ENCODE measurements at places on chromosomes 6 and 20.

DNA sequence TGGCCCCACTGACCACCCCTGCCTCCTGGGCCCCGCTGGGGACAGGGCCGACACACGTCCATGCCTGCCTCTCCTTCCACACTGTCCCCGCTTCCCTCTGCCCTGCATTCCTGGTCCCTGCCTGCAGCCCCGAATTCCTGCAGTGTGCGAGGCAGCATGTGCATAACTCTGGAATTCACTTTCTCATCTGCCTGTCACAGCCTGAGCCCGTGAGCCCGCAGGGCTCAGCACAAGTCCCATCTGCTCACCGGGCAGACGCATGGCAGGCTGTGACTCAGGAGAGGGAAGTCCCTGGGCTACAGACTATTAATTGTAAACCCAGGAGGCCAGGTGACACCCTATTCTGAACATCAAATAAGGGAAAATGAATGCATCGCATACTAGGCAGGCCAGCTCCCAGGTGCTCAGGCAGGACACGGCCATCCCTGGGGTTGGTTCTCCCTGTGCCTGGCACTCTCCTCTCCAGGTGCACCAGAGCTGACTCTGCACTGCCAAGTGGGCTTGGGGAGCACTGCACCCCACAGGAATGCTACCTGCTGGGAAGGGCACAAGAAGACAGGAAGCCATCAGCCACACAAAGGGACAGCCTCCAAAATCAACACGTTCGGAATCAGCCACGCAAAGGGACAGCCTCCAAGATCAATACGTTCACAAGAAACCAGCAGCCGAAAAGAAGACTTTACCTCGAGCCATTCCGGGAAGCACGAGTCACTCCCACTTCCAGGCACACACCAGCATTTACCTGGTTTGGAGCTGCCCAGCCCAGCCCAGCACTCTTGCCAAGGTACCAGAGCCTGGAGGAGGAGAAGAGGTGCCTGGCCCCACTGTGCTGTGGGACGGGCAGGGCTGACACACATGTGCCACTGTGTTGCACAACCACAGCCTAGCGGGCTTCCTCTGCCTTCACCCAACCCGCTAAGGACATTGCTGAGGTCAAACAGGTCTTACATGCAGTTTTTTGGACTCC is 65.9 kb downstream of the DLL1 start:
- DNase-seq, result peak; percentile 23

GRCh38 chr6:149545258-149545753 is 537 bp downstream of the PPIL4 start:
- no peak for DNase-seq

DNA sequence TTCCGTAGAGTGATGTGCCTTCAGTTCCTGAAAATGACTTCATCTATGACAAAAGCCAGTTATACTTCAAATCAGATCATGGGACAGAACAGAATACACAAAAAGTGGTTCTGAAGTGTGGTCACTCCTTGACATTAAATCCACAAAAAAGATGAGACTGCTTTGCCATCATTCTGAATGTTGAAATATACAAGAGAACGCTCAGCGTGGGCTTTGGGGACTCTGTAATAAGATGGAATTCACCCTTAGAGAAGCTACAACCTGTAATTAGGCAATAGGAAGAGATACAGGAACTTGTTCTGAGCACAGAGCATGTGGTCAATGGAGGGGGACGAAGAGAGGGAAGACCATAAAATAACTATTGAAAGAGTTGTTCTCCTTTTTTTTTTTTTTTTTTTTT is 184.3 kb downstream of the CARMIL1 start:
- DNase-seq, result no peak

DNA sequence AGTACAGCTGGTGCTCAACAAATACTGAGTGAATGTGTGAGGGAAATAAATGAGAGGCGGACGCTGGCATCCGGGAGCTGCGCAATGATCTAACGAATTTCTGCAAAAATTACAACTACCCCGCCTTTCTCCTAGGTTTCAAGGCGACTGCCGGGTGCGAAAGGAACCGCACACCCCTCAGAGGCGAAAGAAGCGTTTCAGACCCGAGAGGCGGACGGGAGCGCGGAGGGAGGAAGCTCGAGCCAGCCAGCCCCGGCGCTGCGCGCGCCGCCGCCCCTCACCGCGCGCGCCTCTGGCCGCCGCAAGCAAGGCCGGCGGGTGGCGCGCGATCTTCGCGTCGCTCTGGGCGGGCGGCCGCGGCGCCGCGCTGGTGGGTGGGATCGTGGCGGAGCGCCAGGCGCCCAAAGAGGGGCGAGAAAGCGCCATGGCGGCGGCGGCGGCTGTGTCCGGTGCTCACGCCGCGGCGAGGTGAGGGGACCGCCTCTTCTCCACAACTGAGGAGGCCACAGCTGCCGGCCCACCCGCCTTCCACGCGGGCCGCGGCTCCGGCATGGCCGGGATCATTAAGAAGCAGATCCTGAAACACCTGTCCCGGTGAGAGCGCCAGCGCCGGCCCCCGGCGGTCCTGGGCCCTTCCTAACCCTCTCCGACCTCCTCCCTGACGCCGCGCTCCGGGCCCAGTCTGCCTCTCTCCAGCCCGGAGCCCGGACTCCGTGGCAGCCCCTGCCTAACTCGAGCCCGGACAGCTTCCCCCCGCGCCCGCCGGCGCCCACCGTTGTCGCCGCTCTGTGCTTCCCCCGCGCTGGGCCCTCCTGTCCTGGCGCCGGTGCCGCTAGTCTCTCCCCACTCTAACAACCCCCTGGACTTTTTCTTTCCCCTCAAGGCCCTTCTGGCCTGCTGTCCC is at the start of gene BLTP3A:
Gene BLTP3A, plus strand, starts transcription at position 383 of the 904 bp plus-strand sequence. Its CDS starts 168 bp downstream, at position 551.
- peak; percentile 83 for DNase-seq

GRCh38 chr6:47242483-47243386 is 67.0 kb downstream of the TNFRSF21 start:
- DNase-seq, result peak; percentile 74

- DNase-seq, result no peak
Measured at GRCh38 chr20:32050851-32051556, 1.0 kb upstream of the HCK start.

GRCh38 chr20:40704828-40705227 is 15.8 kb upstream of the MAFB start:
- no peak for DNase-seq

- no peak for DNase-seq
Measured at GRCh38 chr6:13072686-13073347, 255.5 kb downstream of the TBC1D7 start.
